NCI-H146 (cell line): ENCODE measurements at places on chromosomes 3 and 15.
A peak's percentile ranks its signal among the peaks of the same experiment; 100 is the strongest.

GRCh38 chr3:12934431-12934830, 93.1 kb upstream of the RPL32 start:
- no peak for DNase-seq

DNA sequence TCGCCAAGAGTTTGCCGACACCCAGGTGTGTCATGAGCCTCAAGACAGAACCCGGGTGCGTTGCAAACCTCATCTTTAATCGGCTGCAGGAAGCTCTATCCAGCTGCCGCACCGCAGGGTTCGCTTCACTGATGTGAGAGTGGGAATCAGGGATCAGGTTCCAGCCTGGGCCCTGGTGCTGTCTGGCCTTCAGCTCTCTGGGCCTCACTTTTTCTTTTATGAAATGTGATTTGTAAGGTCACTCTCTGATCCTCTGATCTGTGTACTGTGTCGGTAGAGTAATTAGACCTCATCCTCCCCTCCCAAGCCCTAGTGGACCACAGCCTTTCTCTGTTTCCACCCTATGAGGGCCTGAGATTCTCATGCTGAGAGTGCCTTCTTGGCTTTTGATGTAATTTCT, 202.8 kb upstream of the UBE2E1 start:
- DNase-seq = peak; percentile 65

DNA sequence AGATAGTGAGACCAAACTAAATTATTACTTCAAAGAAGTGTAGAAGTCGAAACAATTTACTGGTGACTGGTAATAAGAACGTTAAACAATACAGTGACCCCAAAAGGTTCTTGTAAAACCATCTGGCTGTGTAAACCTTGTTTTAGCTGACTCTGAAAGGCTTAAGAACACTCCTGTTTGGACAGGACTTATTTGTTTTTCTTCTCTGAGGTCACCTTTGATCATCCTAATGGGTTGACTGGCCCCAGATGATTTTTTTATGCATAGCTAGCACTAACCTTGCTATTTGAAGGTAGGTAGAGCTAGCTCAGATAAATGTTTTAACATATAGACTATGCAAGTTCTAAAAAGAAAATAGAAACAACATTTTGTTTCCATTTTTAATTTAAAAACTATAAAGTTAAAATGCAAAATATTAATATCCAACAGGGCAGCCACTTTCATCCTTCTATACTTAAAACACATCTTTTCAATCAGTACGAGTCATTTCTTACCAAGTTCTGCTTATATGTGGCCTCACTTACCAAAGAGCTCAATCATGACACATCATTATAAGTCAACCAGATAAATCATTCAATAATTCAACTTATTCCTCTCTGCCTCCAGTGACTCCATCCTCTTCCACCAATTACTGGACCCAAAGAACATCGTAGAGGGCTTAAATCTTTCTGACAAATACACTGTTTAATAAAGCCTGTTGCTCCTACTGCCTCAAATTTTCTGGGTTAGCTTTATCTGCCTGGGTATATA, 158.8 kb downstream of the SSR3 start:
- DNase-seq = no peak

- DNase-seq = no peak
Observed at GRCh38 chr15:30877070-30877469, 26.6 kb upstream of the FAN1 start.

GRCh38 chr3:31166249-31166885, 271.9 kb upstream of the GADL1 start:
- DNase-seq = no peak

DNA sequence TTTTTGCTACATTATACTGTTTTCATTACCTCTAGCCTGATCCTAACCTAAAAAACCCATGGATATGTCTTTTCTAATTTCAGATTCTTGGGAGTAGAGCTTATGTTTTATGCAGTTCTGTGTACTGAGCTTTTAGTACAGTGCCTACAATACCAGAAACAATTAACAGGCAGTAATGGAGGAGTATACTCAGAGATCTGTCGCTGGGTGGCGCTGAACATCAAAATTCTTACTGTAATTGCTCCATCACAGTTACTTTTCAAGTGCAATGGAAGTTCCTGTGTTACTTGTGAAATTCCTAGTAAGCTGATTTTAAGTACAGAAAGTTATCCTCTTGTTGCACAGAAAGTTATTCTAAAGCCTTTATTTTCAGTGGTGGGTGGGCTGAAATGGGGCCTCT, 66.9 kb downstream of the RNF13 start:
- peak; percentile 55 for DNase-seq

DNA sequence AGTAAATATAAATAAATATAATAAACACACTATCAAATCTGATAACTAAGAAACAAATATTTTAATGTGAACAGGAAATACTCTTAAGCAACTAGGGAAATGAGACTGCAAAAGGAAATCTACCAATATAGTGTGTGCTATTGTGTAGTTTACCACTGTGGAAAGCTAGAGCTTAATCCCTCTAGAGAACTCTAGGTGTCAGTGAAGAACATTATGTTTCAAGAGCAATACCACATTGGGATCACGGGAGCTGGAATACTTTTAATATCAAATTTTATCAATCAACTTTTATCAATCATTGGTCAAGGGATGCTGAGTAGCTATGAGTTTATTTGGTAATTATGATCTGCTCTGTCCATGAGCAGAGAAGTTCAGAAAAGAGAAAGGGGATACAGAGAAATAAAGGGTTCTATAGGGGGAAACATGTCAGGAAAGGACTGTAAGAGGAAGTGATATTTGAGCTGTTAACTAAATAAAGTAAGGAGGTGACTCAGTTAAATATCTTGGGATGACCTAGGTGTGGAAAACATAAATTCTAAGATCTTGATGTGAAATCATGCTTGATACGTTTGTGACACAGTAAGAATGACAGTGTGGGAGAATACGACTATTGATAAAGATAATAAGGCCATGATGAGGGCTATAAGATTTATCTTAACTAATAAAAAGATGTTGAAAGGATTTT, 762.2 kb upstream of the ALCAM start:
- peak; percentile 45 for DNase-seq

DNA sequence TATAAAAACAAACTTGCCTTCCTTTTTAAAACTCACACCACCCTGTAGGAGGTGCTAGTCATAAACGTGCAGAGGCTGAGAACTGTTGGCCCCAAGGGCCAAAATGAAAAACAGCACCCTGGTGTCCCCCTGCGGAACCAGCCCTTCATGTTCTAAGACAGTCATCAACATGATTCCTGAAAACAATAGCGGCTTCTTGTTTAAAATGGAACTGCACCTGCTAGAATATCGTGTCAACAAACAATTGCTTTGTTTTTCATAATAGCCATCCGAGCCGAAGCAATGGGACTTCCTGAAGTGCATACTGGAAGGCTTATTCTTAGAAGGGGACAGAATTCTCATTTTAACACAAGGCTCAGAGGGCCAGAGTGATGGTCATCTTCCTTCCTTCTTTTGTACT, 43.7 kb downstream of the MECOM start:
- peak; percentile 43 for DNase-seq

GRCh38 chr3:190384309-190384756, 3.6 kb upstream of the CLDN16 start:
- peak; percentile 94 for DNase-seq

DNA sequence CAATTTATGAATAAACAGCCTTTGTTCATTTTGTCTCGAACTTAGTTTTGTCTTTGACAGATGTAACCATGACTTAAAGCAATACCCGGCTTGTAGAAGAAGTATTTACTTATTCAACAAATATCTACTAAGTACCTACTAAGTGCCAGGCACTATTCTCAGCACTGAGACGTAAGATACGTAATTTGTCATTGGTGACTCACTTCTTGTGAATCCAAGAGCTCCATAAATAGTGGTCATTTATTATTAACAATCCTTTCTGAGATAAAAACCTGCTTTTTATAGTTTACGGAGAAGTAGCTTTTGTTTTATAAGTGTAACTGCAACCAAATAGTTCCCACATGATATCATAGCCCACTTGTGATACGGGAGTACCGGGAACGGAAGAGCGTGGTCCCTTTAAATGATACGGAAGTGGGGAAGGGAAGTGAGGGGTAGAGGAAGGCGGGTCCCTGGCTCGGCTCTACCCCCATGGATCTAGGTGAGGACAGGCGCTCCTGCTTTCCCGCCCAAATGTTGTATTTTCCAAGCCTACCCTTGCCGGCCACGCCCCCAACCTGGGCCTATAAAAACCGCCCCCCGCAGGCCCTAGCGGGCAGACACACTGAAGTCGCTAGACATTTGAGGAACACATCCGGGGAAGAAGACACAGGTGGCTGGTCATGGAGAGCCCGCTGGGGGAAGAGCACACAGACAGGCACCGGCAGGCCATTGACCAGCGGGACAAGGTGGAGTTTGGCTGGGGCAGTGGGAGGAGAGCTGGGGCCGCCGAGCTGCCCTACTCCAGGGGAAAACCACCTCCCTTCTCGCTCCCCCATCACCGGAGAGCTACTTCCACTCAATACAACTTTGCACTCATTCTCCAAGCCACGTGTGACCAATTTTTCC, at the start of gene SAMMSON:
Gene SAMMSON, plus strand, starts transcription at position 594 of the 888 bp plus-strand sequence.
- no peak for DNase-seq

DNA sequence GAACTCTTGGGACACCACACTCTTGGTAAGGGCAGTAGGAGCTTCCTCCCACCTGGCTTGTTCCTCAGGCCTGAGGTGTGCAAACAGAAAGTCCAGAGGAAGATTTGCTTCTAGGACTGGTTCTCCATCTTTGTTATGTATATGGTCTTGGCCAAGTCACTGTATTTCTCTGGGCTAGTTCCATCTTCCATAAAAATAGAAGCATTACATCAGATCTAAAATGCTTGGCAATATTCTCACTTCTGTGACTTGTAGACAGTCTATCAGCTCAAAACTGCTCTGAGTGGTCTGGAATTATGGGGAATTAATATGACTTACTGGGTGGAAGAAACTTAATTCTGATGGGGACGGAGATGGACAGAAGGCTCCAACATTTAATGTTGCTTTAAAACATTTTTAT, 55.2 kb downstream of the TMEM108 start:
- no peak for DNase-seq

DNA sequence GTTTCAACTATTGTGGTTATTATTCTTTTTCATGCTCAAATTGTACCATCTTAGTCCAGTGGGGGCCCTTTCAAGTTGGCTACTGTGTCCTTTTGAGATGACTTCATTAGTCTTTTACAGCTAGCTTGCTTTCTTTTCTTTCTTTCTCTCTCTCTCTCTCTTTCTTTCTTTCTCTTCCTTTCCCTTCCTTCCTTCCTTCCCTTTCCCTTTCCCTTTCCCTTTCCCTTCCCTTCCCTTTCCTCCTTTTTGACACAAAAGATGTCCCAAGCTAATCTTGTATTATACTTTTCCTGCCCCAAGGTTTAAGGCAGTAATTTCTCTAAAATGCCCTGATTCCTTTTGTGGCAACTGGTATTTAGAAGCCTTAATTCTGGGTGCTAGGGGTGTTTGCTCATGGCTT, 213.0 kb upstream of the TBC1D5 start:
- no peak for DNase-seq

GRCh38 chr3:117892431-117892841, 1142.2 kb downstream of the IGSF11 start:
- no peak for DNase-seq

DNA sequence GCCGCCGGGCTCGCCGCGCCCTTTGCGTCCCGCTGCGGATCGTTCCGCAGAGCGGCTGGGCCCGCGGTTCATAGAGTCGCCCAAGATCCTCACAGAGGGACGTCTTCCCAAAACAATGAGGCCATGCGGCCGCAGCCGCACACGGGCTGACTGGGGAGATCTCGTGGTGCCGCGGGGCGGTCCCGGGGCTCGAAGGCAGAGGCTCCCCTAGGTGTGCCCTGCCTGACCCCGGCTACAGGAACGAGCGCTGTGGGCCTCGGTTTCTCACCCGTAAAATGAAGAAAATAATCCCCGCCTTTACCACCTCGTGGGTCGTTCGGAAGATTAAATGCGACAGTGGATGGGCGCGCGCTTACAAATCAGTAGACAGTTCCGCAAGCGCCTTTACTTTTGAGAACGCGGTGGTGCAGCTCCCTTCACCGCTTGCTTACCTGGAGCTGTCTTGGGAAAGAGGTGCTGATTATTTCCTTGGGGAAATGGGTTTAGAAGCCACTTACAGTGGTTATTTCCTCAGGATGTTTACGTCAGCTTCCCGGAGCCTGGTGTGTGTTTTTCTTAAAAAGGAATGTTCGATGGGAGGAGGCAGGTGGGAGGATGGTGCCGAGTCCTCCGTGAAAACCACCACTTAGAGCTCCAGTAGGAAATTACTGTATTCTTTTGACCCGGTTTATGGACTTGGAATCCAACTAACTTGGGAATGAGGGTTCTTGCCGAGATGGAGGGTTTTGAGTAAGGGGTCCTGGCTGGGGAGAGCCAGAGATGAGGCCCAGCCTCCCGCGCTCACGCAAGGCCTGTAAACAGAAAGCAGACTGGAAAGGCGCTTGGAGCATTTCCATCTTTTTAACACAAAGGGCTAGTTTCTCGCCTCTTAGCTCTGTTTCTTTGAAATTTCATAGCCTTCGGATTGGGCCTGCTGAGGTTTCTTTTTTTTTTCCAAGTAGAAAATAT, 1.9 kb upstream of the MEX3B start:
- DNase-seq = peak; percentile 45

DNA sequence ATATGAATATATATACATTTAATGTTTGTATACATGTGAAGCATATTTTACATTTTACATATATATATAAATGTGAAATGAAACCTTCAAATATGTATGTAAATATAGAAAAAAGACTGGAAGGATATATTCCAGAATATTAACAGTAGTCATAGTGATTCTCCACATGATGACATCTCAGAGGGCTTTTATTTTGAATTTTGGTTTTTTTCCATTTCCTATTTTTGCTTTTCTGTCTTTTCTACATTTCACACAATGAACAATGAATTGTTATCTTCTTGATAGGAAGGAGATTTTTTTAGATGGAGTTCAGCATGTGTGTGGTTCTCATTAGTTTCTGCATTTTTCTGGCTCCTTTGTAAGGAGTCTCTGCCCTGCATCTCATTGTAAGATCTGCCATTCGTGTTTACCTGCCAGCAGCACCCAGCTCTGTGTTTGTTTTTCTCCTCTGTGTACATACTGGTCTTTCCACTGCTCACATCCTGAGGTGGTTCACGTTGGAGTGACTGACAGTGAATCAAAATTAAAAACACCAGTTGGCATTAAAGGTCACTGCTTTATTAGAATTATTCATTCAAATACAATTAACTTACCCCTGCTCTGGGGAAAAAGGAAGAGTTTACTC, 425.3 kb upstream of the MDFIC2 start:
- DNase-seq = peak; percentile 59
